ENCODE measurements at places on chromosomes 7 and 10. TPM values are rescaled to one million over a fixed set of nuclear protein-coding genes. Genes with fewer than 3 reads are reported as not detected.

YWHAG gene
- total RNA-seq, result 140 TPM

ERVW-1 gene
- total RNA-seq, result 1.2 TPM

FUOM gene
- 21.7 TPM for total RNA-seq

CYP2C9 gene
- total RNA-seq, result 2.8 TPM

RBP3 gene
- total RNA-seq, result not detected

YAE1 gene
- 37.2 TPM for total RNA-seq
